H4 (cell line): ENCODE measurements at places on chromosomes 12 and 14. TPM values are rescaled to one million over a fixed set of nuclear protein-coding genes. Genes with fewer than 3 reads are reported as not detected.

DNA sequence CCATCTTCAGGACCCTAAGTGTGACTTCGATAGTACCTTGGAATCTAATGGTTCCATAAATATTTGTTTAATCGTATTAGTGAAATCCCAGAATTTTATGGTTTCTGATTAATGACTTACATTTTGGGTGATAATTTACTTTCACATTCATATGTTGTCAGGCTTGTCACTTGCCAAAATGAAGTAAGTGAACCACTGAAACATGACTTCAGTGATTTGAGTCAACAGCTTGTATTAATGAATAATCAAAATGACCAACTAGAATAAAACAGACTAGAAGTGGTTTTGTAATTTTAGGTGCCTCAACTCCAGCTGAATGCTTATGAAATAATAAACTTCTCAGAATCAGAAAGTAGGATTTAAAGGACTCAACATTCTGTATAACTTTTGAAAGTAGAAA is 517.1 kb downstream of the PRKD1 start:
- DNase-seq: no peak

The PPFIA2 gene
- total RNA-seq: 0.08 and 0.33 TPM in 2 replicates

The OTOGL gene
- total RNA-seq: 0.02 and 0.17 TPM in 2 replicates

DNA sequence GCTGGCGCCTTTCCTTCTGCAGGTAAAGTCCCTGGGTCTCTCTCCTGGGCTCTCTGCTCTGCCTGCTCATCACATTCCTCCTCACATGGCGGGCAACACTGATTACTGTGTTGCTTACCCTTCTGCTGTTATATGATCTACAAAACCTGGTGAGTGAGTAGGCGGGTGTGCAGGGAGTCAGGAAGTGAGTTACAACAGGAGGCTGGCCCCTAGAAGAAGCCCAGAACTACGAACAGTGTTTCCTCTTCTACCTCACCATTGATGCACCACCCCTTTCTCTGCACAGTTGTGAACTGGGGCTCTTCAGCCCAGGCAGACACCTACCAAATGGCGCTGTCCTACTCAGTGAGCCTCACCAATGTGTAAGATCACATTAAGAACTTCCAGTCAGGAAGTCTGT is 4.9 kb upstream of the KLHL33 start:
- DNase-seq: no peak

The HRK gene
- 0.12 TPM in 1 of 2 replicates, not detected in the other for total RNA-seq

GRCh38 chr12:89556976-89557375 is 31.1 kb upstream of the POC1B start:
- no peak for DNase-seq

GRCh38 chr12:96445691-96446583 is 43.4 kb upstream of the CFAP54 start:
- DNase-seq: peak; percentile 65

The TAS2R13 gene
- 0.08 and 0.17 TPM in 2 replicates for total RNA-seq

DNA sequence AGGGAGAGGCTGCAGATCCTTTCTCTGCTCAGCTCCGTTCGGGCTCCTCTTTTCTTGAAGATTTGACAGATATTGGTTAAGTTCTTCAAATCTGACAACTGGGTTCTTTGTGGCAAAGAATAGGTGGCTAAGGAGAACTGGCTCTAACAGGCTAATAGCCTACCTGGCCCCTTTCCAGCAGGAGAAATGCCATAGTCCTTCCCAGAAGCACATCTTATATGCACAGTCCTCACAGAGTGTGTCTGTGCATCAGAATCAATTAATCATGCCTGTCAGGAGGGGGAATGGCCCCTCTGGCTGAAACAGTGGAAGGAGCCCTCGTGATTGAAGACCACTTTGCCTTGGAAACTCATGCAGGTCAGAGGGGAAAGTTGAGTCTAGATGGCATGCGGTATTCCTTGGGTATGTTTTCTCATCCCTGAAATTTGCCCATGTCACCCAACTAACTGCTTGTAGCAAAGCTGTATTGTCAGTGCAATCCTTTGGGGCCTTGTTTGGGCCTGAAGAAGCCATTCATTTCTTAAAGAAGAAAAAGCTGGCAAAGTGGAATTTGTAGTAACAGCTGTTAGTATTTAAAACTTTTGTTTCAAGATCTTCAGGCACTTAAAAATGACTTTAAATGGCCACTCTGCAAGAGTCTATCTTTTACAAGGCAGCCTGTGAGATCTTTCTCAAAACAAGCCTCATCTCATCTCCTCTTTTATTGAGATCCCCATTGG is 251.5 kb downstream of the ZFP36L1 start:
- DNase-seq: no peak

DNA sequence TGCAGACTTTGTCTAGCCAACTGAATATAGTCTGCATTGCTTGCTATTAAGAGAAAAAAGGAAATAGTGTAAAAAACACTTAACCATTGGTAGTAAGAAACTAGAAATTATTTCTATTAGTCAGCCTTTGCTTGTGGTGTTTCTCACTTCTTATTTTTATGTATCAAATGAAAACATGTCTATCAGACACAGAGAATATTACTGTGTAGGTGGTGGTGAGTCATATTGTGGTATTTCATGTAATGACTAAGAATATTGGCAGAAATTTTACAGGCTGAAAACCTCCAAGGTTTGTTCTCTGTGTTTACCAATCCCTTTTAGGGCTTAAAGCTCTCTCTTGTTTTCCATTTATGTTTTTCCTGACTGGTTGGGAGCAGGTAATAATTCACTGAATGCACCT is 87.2 kb downstream of the DAAM1 start:
- peak; percentile 76 for DNase-seq

The RFX4 gene
- not detected in 2 replicates for total RNA-seq

DNA sequence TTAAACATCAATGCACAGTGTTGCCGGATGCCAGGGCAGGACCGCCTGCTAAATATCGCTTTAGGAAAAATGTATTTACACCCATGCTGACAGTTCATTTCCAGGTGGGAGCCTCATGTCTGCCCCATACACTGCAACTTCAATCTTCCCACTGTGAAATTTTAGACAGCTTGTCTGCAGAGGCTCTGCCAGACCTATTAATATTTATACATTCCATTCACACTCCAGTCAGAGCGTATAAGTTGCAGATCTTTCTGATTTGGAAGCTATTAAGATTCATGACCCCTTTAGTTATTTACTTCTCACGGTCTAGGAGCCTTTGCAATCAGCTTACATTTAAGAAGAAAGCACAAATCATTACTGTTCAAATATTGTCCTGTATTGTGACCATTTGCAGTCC is 357.4 kb downstream of the ATP23 start:
- DNase-seq: no peak

DNA sequence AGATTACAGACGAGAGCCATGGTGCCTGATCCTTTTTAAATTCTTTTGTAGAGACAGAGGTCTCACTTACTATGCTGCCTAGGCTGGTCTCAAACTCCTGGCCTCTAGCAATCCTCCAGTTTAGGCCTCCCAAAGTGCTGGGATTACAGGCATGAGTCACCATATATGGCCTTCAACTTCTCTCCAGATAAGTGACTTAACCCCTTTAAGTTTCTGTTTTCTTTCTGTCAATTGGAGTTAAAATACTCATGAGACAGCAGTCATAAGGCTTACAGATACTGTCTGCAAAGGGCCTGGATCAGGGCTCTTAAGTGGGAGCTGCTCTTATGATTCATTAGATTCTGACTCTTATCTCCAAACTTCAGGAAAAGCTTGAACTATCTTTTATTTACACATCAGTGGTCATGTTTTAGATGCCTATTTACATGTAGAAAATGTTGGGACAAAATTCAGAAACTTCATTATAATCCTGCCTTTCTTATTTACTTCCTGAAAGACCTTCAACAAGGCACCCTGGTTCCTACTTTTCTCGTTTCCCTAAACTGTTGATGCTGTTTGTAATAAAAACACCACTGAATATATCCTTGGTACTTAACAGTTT is 271.5 kb upstream of the TBX3 start:
- peak; percentile 19 for DNase-seq

The RHEBL1 gene
- 0.99 and 2.4 TPM in 2 replicates for total RNA-seq

DNA sequence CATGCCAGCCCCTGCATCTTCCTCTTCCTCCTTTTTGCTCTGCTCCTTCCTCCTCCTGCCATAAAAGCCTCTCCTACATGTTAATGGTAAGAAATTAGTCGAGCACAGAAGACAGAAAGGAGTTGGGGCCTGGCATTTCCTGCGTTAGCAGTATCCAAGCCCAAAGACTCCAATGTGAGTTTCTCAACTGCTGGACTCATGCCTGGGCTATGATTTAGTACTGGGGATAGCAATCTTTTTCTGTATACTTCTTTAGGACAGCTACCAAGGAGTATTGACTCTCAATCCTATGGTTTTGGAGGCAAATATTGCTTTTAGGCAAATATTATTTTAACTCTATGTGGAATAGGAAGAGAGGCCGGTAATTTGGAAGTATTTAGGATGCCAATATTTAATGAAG is 18.0 kb upstream of the SLC38A4 start:
- no peak for DNase-seq

The TRHDE gene
- 2.4 and 8.8 TPM in 2 replicates for total RNA-seq

The CLEC1B gene
- total RNA-seq: not detected in 2 replicates

DNA sequence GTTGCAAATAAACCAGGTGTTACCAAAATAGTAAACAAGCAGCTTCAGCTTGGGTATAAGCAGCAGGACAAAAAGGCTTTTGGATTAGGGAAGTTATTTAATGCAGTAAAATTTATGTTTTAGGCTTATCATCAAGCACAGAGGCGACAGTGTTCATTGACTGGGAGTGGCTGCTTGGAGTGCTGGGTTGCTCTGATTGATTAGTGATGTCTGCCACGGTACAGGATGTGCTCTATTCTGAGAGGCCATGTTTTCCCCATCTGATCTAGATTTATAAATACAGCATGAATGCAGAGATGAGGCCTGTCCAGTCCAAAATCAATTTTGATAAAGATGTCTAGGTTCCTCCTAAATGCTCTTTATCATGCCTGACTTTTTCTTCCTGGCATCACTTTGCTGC is 83.5 kb downstream of the MAP1LC3B2 start:
- DNase-seq: no peak

DNA sequence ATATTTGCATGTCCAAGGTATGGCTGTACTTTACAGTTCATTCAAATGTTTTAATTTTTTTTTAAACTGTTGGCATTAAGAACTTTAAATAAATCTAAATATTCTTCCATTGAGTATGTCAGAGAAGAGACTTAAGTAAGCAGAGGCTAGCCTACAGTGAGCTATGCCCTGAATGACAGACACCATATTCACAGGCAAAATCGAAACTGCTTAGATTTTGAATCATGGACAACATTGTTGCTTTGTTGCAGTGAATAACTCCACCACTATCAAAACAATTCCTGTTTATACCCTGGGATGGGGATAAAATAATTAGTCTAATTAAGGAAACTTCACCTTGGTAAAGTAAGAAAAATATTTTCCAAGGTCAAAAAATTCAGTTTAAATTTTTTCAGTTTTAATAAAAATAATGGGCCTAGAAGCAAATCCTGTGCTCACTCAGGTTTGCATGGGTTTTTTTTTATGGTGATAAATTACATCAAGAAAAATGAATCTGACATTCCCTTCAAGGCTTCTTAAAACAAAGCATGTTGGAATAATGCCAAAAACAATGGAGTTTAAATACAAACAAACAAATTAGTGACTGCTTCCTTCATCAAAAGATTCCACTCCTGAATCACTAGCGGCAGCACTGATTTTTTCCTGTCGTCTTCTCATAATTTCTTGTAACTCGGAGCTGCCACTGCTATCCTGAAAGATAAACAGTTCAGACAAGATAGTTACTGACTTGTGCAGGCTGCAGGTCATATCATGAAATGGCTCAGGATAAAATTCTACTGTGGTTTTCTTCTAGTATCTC is 168.2 kb downstream of the EPS8 start:
- DNase-seq: no peak

- DNase-seq: no peak
Observed at GRCh38 chr12:108215458-108215857, 86.4 kb downstream of the WSCD2 start.

DNA sequence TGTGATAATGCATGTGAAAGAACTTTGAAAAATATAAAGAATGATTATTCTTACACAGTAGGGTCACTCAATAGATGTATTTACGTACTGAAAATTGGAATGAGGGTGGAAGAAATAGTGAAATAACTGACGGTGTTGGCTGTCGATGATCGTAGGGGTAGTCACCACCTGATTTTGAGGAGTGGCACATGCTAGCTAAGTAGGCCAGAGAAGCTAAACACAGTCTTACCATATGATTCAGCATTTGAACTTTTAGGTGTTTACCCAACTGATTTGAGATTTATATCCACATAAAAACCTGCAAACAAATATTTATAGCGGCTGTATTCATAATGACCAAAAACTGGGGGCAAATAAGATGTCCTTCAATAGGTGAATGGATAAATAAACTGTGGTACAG is 47.6 kb upstream of the HIF1A start:
- no peak for DNase-seq

The GALNT6 gene
- total RNA-seq: 0.06 TPM in 1 of 2 replicates, not detected in the other

GRCh38 chr12:120798696-120799095 is 73.1 kb downstream of the ACADS start:
- DNase-seq: no peak

The ERC1 gene
- 7.2 and 11.3 TPM in 2 replicates for total RNA-seq

The NAV3 gene
- total RNA-seq: 3.6 and 9.6 TPM in 2 replicates

DNA sequence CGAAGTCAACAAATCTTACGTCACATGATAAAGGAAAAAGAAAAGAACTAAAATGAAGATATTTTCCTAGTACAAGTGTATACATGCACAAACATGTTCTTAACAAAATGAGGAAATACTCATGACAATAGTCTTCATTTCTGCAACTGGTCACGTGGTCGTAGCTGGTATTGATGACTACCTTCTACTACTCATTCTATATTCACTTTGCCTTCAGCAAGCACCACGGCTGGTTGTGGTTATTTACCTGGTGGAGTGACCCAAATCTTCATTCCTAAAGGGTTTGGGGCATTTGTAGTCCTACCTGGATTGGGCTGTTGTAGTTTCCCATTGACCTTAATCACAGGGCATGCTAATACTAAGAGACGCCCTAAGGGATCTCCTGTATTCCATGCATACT is 51.2 kb downstream of the FIGNL2 start:
- DNase-seq: no peak

- DNase-seq: no peak
Observed at GRCh38 chr14:56262530-56262929, 144.3 kb downstream of the PELI2 start.
